Stimulated activated CD8-positive, alpha-beta memory T cell treated with anti-CD3 and anti-CD28 coated beads, Interleukin-4, amount 100 ng/mL, for 1 hour (primary cell): ENCODE measurements at places on chromosomes 12 and 14.

GRCh38 chr12:48903363-48903981, 21.8 kb downstream of the FKBP11 start:
- no peak for DNase-seq

DNA sequence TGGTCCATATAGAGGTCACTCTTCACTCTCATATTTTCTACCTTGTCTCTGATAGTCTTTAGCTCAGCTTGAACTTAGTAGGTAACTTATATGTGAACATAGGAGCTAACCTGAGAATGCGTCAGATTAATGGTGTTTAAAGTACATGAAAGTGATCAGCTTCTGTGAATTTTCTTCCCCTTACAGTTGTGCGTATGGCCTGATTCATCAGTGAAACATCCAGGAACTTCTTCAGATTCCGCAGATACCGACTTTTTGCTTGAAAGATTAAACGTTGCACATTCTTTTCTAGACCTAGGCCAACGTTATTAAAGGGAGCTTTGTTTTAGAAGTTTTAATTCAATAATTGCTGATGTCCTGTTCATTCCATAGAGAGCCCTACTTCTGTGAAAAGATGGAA, 1945.1 kb upstream of the SEL1L start:
- DNase-seq, result no peak

DNA sequence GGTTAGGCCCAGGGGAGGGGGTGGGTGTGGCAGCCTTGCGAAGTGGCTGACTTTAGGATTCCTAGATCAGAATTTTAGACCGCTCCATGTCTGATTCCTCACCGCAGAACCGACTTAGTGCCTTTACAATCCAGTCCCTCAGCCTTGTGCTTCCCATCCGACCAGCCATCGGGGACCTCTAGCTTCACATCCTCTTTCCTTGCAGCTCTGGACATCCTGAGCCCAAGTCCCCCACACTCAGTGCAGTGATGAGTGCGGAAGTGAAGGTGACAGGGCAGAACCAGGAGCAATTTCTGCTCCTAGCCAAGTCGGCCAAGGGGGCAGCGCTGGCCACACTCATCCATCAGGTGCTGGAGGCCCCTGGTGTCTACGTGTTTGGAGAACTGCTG, 557 bp downstream of the COPS7A start:
- no peak for DNase-seq

- no peak for DNase-seq
These were observed 191.5 kb downstream of the SLC5A8 start for GRCh38 chr12:101018540-101018939.

DNA sequence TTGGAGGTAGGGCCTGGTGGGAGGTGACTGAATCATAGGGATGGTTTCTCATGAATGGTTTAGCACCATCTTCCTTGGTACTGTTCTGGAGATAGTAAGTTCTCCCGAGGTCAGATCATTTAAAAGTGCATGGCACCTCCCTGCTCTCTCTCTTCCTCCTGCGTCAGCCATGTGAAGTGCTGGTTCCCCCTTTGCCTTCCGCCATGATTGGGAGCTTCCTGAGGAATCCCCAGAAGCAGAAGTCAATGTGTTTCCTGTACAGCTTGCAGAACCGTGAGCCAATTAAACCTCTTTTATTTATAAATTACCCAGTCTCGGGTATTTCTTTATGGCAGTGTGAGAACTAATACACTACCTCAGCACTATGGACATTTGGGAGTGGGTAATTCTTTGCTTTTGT, 4.8 kb upstream of the LGMN start:
- no peak for DNase-seq

GRCh38 chr12:123754041-123754772, 7.9 kb upstream of the DNAH10 start:
- no peak for DNase-seq

GRCh38 chr12:108832730-108833354, 24.5 kb downstream of the SSH1 start:
- DNase-seq, result no peak

DNA sequence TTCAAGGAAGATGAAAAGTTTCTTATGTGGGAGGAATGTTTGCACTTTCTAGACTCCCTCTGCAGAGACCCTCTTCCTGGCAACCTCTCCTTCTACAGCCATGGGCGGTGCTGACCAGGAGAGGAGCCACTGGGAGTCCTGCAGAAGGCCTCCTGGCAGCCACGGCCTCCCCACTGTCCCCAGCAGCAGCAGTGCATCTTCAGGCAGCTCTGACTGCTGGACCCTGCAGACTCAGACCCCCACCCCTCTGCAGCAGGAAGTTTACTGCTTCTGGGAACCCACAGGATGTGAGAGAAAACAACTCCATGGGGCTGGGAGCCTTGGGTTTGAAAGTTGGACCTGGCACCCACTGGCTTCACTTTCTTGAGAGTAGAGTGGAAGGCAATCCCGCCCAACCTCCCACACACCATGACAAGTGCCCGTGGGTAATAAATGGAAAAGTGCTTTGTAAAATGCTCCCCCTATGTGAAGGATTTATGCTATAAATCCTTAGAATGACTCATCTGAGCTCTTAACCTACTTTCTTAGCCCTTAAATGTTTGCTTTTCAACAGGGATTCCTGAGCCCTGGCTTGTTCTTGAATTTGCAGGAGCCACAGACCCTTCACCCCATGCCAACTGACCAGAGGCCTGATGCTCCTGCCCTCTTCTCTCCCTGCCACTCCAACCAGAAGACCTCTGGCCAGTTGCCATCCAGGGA, 37.5 kb upstream of the DDX11 start:
- no peak for DNase-seq

DNA sequence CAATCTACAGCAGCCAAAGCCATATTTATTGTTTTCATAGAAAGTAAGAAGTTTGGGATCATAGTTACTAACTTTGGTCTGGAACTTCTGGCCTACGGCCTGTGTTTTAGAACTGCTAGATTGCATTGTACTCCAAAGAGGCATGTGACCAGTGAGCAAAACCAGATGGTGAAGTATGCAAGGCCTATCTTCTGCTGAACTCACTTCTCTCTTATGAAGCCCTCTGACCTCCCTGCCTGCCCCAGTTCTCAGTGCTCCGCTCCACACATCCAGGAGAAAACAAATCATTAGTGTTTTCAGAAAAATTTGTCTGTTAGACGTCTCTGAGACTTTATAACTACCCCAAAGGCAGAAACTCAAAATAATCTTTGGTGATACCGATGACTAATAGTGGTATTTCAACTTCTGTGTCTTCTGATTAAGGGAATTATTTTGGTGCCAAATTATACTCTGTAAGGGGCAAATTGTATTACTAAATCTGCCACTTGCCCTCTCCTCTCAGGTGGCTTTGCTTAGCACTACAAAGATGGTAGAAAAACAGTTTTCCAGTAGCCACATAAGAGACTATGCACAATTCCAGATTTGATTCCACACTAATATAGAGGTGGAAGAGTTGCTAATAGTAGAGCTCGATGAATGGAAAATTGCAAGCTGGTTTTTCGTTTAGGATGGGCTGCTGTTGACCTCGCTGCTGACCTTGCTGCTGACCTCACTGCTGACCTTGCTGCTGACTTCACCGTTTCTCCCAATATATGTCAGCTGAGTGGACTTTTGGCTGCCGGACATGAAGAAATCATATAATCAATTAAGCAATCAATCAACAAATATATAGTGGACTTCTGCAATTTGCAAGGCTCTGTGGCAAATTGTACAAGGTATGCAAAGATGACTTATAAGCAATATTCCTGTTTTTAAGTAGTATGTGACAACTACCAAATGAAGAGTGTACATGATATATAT, 147.5 kb downstream of the KITLG start:
- no peak for DNase-seq

DNA sequence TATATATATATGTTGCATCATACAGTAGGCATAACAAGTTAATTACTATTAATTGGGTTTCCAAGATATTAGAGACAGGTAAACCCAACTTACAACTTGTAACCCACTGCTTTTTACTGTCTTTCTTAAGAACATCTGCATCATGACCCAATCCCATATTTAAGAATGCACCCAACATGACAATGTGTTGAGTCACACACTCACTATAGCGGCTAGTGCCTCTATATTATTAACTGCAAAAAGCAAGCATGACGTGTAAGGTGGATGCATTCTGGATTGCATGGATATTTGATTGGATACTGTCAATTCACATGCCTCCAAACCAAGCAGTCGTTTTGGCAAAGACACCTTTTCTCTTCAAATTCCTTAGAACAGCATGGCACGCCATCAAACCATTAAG, 68.2 kb downstream of the KSR2 start:
- DNase-seq, result no peak

GRCh38 chr14:62706217-62706616, 339.0 kb downstream of the KCNH5 start:
- DNase-seq, result no peak

DNA sequence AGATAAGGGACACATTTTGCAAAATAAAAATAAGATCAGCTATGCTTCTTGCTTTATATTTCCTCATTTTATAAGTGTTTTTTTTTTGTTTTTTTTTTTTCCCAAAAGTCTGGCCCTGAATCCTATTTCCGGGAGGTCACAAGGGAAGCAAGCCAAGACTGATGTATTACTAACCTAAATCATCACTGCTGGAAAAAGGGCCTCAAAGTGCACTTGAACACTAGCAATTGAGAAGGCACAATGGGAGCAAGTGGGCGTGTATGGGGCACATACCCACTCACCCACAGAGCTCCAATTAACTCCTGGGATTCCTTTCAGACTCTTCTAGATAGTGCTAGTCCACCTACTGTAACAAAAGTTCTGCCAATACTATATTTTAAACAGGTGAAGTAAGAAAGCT, 58.8 kb downstream of the STON2 start:
- DNase-seq, result no peak

- DNase-seq, result no peak
These were observed 98.9 kb downstream of the CMKLR1 start for GRCh38 chr12:108240027-108240785.

DNA sequence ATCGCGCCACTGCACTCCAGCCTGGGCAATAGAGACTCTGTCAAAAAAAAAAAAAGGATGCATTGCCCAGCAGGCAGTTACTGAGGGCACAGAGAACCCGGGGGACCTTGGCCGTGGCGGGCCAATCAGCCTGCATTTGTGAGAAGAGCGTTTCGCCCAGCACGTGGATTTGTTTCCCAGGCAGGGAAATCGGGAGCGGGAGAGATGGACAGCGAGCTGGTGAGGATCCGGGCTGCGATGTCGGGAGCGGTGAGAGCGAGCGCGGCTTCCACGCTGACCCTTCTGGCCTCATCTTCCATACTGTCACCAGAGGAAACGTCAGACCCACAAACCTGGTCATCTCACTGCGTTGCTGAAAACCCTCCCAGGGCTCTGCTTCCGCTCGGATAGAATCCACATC, 123.5 kb downstream of the RIMBP2 start:
- no peak for DNase-seq

- no peak for DNase-seq
These were observed 60.0 kb upstream of the TRAF3 start for GRCh38 chr14:102717276-102717675.

DNA sequence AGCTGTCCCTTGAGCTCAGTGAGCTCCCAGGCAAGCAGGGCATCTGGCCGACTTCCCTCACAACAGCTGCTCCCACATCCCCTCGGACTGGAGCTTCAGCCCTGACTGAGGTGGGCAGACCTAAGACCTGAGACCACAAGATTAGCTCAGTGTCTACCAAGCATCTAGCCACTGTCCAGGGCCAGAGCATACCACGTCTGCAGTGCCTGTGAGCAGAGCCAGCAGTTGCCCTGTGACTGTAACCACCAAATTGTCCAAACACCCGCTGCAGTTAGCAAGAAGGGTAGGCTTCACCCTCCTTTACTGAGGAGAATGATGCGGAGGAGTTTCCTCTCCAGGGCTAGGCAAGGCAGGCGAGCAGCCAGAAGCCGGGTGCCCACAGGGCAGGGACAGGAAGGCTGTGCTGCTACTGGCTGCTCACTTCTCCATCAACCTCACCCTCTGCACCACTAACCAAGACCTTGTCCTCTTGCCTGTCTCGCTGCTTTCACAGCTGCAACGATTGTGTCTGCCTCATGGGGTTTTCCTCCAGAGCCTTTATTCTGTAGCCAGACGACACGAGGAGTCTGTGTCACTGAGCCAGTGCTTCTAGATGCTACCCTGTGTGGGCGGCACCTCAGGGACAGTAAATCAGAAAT, 53.9 kb downstream of the ANAPC7 start:
- DNase-seq, result no peak

DNA sequence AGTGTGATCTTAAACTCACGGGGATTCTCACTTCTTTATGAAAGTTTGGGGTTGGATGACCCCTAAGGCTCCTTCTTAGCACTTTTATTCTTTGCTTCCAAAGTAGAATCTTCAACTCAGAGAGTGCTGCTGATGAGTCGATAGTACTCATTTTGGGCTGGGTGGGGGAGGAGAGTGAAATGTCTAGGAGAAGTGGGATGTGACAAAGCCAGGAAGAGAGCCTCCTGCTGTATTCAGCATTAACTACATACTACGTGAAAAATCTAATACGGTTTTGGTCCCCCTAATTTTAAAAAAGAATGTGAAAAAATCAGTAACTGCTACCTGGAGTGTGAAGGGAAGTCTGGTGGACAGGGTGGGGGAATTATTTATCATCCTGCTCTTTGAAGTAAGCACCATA, 148.3 kb downstream of the SAMD4A start:
- DNase-seq, result no peak

DNA sequence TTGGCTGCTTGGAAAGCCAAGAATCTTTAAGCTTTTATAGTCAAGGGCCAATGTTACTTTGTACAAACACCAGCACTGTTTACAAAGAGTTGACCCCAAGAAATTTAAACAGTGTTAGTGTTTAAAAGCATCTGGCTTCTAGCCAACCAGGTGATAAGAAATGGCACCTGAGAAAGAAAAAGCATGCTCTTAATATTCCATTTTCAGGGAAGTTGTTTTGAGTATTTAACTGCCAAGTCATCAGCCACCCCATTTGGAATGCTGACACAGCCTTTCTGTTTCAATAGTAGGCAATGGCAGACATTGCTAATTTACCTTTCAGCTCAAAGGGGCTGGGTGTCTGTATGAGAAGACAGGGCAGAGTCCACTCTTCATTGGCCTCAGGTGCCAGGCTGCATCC, 3.7 kb upstream of the SLC35F4 start:
- no peak for DNase-seq

DNA sequence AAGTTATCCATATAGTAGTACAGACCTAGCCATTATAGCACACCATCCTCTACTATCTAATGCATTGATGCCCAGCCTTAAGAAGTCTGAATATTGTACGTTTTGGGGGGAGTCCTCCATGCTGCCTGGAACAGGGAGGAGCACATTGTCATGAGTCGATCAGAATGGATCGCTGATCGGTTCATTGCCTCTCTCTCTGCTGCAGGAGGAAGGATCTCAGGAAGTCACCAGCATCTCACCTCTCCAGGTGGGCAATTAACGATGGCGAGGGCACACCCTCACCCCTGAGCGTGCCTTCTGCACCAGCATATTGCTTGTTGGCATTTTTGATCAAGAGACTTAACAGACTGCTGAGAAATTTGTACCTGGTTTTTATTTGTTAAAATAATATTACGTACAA, 11.5 kb downstream of the CCND2 start:
- no peak for DNase-seq

GRCh38 chr12:113469224-113469948, 2.3 kb downstream of the LHX5 start:
- no peak for DNase-seq

- DNase-seq, result no peak
These were observed 5.8 kb upstream of the PSMC6 start for GRCh38 chr14:52701223-52701622.
